ENCODE measurements at places on chromosomes 4 and X.

- DNase-seq, result no peak
Measured at GRCh38 chr4:113209153-113209552, 159.7 kb downstream of the ANK2 start.

GRCh38 chrX:96004386-96004785 is 680.3 kb upstream of the DIAPH2 start:
- no peak for DNase-seq

DNA sequence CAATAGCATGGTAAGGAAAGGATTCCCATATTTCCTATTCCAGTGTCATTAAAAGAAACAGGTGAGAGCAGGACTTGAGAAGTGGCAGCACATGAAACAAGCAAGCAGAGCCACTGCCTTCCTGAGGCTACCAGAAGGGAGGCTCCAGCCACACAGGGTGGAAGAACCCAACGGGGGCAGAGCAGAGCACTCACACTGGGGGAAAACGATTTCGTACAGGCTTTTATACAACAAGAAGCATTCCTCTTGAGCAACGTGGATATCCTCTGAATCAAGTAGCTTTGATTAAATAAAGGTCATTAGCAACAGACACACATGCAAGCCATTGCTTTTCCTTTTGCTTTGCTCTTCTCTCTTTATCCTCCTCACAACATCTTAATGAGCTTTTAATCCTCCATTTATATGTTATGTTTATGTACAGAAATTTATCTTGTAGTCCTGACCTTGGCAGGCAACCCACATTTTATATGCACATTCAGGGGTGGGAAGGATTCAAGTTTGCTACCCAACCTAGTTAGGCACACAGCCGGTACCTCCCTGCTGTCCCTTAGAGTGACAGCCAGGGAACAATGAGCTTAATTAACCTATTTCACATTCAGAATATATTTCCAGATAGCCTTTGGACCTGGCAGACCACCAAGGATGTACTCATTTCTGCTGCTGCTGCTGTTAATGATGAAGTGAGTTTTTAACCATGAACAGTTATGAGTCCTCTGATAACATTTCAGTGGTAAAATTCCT is 202.1 kb downstream of the ARHGAP24 start:
- DNase-seq, result no peak

DNA sequence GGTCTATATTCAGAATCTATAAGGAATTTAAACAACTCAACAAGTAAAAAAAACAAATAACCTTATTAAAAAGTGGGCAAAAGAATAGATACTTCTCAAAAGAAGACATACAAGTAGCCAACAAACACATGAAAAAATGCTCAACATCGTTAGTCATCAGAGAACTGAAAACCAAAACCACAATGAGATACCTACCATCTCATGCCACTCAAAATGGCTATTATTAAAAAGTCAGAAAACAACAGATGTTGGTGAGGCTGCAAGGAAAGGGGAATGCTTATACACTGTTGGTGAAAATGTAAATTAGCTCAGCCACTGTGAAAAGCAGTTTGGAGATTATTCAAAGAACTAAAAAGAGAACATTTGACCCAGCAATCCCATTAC is 201.6 kb downstream of the QDPR start:
- no peak for DNase-seq

GRCh38 chr4:71338846-71339593 is at the start of gene SLC4A4:
SLC4A4 (plus strand) TSS chr4:71339020.
- DNase-seq, result no peak

- DNase-seq, result no peak
Measured at GRCh38 chrX:11374570-11374969, 81.4 kb downstream of the AMELX start.

DNA sequence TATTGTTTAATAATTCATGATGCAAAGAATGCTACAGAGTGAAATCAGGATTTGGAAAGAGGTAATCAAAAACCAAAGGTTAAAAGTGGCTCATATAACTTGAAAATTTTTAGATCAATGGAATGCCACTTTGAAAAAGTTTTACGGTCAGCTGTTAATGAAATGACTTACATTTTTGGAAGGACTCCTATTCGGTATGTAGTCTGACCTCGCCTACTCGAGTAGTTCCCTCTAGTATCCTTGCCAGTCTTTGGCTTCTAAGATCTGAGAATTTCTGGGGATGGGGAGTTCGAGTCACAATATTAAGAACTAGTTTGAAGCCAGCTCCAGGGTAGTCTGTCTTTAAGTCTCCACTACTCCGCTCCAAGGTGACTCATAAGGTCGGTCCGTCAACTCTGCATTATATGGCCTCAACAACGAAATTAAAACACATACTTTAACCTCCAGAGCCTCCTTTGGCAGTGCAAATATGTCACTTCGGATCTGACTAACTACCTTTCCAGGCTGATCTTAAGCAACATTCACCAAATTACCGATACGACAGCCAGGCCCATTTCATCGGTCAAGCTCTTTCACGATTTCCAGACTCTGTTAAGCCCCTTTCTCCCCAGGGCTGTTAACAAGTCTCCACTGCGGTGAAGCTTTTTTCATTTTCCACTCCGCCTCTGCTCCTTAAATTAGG is 733 bp upstream of the NAA15 start:
- no peak for DNase-seq

GRCh38 chr4:102500352-102500695 is 835 bp upstream of the NFKB1 start:
- DNase-seq, result no peak

- DNase-seq, result peak; percentile 10
Measured at GRCh38 chrX:13283950-13284546, 35.8 kb downstream of the ATXN3L start.

DNA sequence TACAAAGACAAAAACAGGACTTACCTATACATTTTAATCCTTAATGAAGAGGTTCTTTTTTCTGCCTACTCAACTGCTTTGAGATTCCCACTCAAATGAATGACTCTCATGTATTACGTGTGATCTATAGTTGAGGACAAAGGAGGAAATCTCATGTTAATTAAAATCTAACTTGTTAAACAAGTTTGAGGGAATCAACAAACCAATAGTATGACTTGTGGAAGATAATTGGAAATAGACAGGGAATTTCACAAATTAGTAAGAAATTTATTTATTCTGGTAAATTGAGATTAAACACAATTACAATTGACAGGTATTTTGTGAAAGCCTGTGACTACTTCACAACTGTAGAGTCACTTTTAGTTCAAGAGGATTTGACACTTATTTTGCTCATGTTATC is at the start of gene TMPRSS11D:
TSS of gene TMPRSS11D (minus strand) at position 101 of the 400 bp plus-strand sequence. CDS start at position 32, 69 bp downstream.
- no peak for DNase-seq

DNA sequence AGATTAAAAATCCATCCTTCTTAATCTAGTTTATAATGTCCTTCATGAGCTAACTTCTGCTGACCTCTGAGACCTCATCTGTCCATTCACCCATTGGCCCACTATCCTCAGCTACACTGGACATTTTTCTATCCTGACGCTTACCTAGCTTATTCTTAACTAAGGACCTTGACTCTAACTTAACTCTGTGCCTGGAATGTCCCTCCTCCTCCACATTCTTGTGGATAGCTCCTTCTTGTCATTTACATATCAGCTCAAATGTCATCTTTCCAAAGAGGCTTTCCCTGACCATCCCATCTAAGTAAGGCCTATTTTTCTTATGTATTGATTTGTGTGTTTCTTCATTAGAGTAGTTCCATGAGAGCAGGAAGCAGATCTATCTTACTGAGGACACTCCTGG is 54.7 kb downstream of the ATXN3L start:
- DNase-seq, result no peak

Measured in H1 (cell line).